HCT116 (cell line): ENCODE measurements at places on chromosomes 12 and 14. TPM values are rescaled to one million over a fixed set of nuclear protein-coding genes. Genes with fewer than 3 reads are reported as not detected.

- no peak overlapping the region for H3K4me3 ChIP-seq
- no peaks in the 10 kb centered on the region for H3K36me3 ChIP-seq
- H3K27ac ChIP-seq, result no peak overlapping the region
- no peak for DNase-seq
- H3K4me1 ChIP-seq, result no peaks in the 10 kb centered on the region
These were observed 39.2 kb downstream of the BCAT1 start for GRCh38 chr12:24909667-24910066.

DNA sequence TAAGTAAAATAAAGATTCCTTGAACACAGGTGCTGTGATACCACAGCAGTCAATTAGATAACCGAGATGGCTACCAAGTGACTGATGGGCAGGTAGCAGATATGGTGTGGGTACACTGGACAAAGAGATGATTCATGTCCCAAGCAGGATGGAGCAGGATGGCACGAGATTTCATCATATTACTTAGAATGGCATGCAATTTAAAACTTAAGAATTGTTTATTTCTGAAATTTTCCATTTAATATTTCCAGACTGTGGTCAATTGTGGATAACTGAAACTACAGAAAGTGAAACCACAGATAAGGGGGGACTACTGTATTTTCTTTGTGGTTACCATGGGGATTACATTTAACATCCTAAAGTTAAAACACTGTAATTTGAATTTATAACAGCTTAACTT, 7.5 kb upstream of the ZFP36L1 start:
- H3K4me1 ChIP-seq, result peaks cover 31% of the 10 kb centered on the region
- no peak overlapping the region for H3K4me3 ChIP-seq
- no peaks in the 10 kb centered on the region for H3K27me3 ChIP-seq
- H3K27ac ChIP-seq, result no peak overlapping the region

The AMIGO2 gene
- total RNA-seq, result 0.96 TPM

The SLC17A8 gene
- not detected for total RNA-seq

The TSPAN11 gene
- total RNA-seq, result not detected

The RFX4 gene
- total RNA-seq, result not detected

The SCN8A gene
- 7.1 TPM for total RNA-seq

The WNT1 gene
- not detected for total RNA-seq
